ENCODE measurements at places on chromosomes 1 and 21.

- DNase-seq: peak; percentile 83
These were observed 34.0 kb upstream of the NHLH2 start for GRCh38 chr1:115874904-115875303.

DNA sequence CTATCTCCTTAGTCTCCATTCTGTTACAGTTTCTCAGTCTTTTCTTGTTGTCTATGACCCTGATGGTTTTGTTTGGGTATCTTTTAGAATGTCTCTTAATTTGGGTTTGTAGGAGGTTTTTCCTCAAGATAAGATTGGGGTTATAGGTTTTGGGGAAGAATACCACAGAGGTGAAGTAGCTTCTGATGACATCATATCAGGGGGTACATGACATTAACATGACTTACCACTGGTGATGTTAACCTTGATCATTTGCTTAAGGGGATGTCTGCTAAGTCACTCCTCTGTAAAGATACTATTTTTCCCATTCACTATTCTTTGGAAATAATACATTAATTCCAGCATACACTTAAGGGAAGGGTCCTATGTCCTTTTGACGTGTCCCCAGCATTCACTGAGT, 11.9 kb downstream of the RAVER2 start:
- DNase-seq: no peak

DNA sequence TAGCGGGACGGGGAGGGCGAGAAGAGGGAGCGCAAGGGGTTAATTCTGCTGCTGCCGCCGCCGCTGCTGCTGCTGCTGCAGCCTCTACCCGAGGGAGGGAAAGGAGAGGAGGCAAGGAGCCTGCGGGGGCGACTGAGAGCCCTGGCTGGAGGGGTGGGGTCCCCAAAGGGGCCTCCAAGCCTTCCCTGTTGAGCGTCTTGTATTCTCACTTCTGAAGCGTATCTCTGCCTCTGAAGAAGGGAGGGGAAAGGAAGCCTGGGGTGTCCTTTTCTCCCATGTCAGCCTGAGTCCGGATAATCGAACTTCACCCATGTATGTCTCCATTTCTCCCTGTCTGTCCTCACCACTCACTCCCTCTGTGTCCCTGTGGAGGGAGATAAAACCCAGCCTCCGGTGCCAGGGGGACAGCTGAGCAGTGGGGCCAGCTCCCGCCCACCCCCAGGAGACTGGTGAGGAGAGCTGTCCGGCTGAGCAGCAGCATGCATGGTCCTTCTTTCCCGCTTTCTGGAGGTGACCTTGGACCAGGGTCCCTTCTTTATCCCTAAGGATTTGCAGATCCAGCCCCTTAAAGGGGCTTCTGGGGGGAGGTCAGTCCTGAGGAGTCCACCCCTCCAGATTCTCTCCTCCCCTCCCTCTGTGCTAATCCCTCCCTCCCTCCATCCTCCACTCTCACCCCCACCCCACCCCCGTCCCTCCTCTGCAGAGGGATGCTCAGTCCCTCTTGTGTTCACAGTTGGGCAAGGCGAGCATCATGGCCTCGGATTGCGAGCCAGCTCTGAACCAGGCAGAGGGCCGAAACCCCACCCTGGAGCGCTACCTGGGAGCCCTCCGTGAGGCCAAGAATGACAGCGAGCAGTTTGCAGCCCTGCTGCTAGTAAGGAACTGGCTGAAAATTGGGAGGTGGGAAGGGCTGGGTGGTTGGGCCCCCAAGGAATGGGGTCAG, 1.0 kb downstream of the NCDN start:
- peak; percentile 55 for DNase-seq

DNA sequence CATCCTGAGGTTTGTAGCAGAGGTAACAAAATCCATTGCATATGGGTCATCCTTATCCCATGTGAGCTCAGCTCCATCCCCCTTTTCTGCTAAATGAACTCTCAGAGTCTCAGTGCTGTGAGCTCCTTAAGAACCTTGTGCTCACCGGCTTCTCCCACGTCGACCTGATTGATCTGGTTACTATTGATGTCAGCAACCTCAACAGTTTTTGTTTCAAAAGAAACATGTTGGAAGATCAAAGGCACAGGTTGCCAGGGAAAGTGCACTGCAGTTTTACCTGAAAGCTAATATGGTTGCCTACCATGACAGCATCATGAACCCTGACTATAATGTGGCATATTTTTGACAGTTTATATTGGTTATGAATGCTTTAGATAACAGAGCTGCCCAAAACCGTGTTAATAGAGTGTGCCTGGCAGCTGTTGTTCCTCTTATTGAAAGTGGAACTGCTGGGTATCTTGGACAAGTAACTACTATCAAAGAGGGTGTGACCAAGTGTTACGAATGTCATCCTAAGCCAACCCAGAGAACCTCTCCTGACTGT, 131.4 kb downstream of the HS2ST1 start:
- DNase-seq: no peak

- no peak for DNase-seq
These were observed 24.2 kb upstream of the SLC45A1 start for GRCh38 chr1:8293641-8294169.

DNA sequence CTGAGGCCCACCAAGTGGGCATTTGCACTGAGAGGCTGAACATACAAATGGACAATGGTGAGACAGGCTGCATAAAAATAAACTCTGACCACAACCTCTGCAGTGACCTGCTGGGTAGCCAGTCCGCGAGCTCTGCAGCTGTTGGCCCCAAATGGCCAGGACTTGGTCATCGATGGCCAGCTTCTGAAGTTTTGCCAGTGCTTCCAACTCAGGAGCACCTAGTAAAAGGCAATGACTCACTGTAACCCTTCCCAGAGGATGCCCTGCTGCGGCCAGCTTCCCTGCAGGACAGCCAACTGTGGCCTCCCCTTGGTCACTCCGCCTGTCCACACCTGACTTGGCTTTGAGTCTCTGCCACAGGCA, 185.4 kb downstream of the DYRK1A start:
- DNase-seq: no peak

GRCh38 chr1:212690816-212691403, 8.7 kb downstream of the BATF3 start:
- DNase-seq: no peak

DNA sequence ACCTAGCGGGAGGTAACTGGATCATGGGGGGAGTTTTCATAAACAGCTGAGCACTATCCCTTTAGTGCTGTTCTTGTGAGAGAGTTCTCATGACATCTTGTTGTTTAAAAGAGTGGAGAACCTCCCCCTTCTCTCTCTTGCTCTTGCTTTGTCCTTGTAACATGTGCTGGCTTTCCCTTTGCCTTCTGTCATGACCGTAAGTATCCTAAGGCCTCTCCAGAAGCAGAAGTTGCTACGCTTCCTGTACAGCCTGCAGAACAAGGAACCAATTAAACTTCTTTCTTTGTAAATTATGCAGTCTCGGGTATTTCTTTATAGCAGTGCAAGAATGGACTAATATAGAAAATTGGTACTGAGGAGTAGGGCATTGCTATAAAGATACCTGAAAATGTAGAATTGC, 515.6 kb downstream of the NEGR1 start:
- peak; percentile 33 for DNase-seq

DNA sequence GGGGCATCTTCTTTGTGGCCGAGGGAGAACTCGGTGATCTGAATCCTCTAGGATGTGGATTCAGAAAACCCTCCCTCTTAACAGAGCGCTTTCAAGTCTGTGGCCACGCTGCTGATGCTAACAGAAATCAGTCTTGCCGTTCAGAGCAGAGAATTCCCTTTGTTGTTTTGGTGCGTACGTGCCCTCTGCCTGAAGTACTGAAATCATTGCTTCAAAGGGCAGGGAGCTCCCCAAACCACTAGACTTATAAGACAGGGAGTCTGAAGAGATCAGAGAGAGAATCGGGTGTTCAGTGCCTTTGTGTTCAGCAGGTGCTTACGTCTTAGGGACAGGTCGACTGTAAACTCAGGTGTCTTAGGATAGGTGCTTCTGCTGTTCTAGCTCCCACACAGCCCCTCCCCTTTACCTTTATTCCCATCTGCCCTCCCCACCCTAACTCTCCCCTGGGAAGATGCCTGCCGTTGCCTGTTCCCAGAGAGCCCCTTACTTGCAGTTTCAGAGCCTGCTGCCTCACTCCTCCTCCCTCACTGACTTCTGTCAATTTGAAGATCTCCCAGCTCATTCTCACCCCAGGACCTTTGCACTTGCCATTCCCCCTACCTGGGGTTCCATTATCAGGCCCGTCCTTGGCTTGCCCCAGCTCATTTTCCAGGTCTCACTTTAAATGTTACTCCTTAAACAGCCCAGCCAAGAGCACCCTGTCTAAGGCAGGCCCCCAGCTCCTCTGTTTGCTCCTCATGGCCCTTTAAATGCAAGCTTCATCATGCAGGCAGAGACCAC, 143.0 kb downstream of the CAMTA1 start:
- DNase-seq: no peak

All from NB4 (cell line).